RPMI7951 (cell line): ENCODE measurements at places on chromosomes 6 and 20. TPM values are rescaled to one million over a fixed set of nuclear protein-coding genes. Genes with fewer than 3 reads are reported as not detected.

Gene SYS1
- 29.2 and 33.7 TPM in 2 replicates for total RNA-seq

Gene BMP5
- not detected in 2 replicates for total RNA-seq

Gene WFDC5
- not detected in 2 replicates for total RNA-seq

Gene FAM217A
- not detected in 2 replicates for total RNA-seq

Gene BANF2
- not detected in 2 replicates for total RNA-seq

Gene XKR7
- total RNA-seq: not detected in 2 replicates

Gene TNF
- total RNA-seq: 1.7 TPM in 2 replicates

Gene LHFPL5
- not detected in 2 replicates for total RNA-seq

Gene CLPSL2
- total RNA-seq: not detected in 2 replicates

Gene HELZ2
- 13.3 and 23.4 TPM in 2 replicates for total RNA-seq

Gene TGM3
- not detected in 2 replicates for total RNA-seq

Gene HLA-F
- total RNA-seq: 59.1 and 69.5 TPM in 2 replicates

Gene NKAIN4
- not detected in 2 replicates for total RNA-seq

Gene FKBP5
- under 0.01 and 0.10 TPM in 2 replicates for total RNA-seq

Gene UQCC2
- 58.2 and 66.4 TPM in 2 replicates for total RNA-seq

Gene RCAN2
- 0.48 and 0.49 TPM in 2 replicates for total RNA-seq

Gene FAM210B
- total RNA-seq: 47.8 and 48.4 TPM in 2 replicates

Gene TRIM40
- not detected in 2 replicates for total RNA-seq

Gene TOX2
- 24.7 and 25.4 TPM in 2 replicates for total RNA-seq

Gene MAP3K7
- total RNA-seq: 29.7 and 38.8 TPM in 2 replicates

Gene EYS
- not detected in 2 replicates for total RNA-seq

Gene CLVS2
- total RNA-seq: not detected in 2 replicates

Gene BPIFB4
- total RNA-seq: not detected in 2 replicates

Gene SPTLC3
- total RNA-seq: 11.4 and 16.6 TPM in 2 replicates

Gene EPB41L1
- total RNA-seq: 5.6 and 8.8 TPM in 2 replicates

Gene TNFRSF6B
- 0.36 and 1.1 TPM in 2 replicates for total RNA-seq

Gene RSPO3
- not detected in 2 replicates for total RNA-seq

Gene FAM83B
- not detected in 2 replicates for total RNA-seq
